ENCODE measurements at places on chromosomes 7 and 10.

DNA sequence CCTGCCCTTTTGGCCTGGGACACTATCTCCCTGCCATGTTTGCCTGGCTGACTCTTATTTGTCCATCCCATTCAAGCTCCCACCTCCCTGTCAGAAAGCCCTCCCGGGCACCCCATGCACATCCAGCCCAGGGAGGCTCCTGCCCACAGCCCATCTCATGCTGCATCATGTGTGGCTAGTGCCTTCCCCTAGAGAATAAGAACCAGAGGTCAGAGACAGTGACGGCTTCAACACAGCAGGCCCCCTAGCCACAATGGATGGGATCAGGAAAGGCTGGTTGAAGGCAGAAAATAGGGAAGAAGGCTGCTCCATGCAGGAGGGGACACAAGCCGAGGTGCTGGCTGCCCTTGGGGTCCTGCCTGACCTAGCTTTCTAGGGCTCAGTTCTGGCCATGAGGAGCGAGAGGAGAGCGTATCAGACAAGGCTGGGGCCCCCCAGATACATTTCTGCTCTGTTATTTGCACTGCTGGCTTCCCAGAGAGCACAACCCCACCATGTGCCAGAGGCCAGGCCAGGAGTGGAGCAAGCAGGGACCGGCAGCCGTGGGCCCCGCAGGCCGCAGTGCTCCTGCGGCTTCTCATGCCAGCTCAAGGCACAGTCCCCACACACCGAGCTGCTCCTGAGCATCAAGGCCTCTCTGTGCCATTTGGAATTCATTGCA lies 161.1 kb upstream of the ZMIZ1 start:
- no peak for DNase-seq

DNA sequence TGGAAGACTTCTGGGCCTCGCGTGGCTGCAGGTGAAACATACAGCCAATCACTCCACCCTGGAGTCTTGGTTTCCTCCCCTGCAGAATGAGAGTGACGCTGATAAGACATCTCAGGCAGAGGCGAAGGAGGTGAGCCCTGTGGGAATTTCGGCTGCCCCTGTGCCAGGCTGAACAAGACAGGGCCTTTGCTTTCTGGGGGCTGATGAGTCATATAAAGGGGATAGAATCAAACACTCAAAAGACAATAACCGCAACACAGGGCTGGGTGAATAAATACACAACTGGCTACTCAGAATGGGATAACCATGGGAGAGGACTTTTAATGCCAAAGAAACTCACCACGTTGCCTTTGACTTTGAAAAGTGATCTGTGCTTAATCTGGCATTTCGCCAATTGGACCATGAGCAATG lies 143.8 kb downstream of the KCNMA1 start:
- DNase-seq, result no peak

DNA sequence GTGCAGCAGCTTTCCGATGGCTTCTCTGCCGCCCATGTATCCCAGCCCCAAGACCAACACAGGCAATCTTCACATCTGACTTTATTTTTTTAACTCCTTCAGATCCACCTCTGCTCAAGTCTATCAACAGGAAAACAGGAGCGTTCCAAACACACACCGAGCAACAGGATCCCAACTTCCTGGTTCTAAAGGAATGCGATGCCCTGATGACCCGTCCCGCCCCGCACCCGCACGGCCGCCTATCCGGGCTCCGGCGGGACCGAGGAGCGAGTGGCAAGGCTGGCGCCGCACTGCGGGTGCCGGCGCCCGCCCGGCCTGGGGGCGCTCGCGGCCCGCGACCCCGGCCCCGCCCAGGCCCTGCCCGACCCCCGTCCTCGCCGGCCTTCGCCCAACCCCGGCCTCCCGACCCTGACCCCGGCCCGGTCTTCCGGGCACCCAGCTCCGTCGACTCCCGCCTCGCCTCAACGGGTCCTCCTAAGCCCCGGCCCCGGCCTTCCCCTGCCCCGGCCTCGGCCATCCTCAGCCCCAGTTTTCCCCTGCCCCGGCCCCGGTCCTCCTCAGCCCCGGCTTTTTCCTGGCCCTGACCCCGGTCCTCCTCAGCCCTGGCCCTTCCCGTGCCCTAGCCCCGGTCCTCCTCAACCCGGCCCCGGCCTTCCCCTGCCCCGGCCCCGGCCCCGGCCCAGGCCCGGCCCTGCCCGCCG lies 730 bp downstream of the LARP4B start:
- DNase-seq, result no peak

DNA sequence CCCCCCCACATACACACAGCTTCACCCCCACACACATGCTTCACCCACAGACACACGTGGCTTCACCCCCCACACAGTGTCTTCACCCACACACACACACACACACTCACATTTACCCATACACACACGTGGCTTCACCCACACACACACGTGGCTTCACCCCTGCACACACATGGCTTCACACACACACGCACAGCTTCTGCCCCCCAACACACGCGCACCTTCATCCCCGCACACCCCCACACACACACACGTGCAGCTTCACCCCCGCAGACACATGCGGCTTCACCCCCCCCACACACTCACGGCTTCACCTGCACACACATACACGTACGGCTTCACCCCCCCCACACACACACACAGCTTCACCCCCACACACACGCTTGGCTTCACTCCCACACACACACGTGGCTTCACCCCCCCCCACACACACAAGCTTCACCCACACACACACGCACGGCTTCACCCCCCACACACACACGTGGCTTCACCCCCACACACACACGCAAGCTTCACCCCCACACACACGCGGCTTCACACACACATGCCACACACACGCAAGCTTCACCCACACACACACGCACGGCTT lies 82.4 kb downstream of the NKX6-2 start:
- DNase-seq, result no peak

- no peak for DNase-seq
These were observed 26.4 kb downstream of the YAE1 start for GRCh38 chr7:39592586-39592985.

- no peak for DNase-seq
These were observed 296.5 kb upstream of the PITRM1 start for GRCh38 chr10:3468919-3469638.

DNA sequence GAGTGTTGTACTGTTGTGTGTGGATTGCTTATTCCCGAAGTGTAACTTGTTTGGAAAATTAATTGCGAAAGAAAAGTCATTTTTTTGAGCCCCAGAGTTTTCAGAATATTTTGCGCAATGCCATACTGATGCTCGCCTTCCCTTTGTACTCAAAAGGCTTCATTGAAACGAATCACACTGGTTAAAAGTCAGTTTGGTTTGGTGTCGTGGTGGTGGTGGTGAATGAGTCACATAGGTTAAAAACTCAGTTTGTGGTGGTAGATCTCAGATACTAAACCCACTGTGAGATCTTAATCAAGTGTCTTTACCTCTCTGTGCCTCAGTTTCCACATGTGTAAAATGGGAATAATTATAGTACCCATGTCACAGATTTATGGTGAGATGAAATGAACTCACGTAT lies 61.1 kb upstream of the IL6 start:
- DNase-seq, result no peak

DNA sequence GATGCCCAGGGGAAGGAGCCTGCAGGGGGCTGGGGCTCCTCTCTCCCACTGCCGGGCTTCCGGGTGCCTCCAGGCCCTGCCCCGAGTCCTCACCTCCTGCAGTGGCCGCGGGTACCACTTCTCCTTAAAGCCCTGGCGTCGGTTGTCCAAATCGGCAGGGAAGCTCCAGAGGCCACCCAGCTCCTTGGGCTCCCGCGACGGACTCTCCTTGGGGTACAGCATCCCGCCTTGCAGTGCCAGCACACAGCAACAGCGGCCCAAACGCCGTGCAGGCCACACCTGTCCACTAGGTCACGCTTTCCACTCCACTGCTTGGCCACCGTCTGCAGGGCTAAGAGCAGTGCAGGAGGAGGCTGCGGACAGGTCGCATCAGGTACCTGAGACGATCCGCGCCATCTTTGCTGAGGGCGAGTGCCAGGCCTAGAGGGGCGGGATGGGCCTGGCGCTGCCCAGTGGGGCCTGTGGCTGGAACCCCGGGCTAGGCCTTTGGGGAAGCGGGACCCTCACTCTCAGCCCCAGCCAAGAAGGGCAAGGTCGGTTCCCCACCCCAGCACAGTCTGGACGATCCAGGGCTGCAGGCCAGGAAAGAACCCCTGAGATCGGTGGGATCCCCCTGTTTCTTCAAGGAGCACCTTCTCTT lies 47.7 kb upstream of the ZNF479 start:
- DNase-seq, result no peak

GRCh38 chr10:124624466-124624865 lies 119.7 kb downstream of the FAM53B start:
- DNase-seq, result no peak

- DNase-seq, result no peak
These were observed 189.5 kb downstream of the DIP2C start for GRCh38 chr10:499991-500390.

DNA sequence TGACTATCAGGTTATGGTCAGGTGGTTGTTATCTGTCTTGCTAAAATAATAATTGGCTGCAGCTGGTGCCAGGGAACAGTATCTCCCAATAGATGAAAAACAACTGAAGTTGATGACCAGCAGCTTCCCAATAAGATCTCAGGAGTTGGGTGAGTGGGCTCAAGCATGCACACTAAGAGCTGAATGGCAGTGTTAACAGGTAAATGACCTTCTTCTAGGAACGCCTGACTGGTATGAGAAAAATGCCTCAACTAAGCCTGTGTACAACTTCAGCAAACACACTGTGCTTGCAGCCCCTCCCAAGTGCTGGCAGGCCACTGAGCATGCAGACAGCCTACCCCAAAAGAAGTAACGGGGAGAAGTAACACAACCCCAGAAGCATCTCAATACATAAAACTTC lies 636.9 kb downstream of the ACTR3B start:
- DNase-seq, result no peak

DNA sequence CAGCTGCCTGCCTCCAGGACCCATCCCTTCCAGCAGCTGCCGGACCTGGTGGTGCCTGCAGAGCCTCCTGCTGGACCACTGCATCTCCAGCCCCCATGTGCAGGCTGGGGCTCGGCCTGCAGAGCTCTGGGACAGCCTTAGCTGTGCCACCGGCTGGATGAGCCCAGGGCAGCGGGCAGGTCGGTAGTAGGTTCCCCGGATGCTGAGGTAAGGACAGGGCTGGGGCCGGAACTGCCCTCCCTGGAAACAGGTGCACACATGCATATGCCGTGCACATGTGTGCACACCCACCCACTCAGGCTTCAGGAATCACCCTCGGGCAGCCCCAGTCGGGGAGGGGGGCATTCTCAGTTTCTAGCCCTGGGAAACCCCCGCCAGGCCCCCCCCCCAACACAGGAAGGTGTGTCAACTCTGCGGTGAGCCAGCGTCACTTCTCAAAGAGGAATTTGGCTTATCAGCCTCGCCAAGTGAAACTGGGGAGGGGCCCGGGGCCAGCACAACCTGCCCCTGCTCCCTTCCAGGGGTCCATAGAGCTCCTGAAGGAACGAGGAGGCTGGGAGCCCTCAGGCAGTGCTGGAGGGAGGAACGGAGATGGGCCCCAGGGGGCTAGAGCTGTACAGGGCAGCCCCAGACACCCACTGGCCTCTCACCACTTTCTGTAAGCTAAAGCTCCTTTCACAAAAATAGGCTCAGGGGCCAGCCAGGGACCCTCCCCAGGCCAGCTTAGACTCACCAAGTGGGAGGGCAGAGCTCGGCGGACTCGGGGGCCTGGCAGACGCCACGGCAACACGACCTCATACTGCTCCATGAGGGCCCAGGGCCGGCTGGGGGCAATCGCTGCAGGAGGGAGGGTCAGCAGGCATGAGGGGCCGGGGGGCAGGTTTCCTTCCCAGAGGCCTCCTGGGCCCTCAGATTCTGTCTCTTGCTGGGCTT lies 1.7 kb downstream of the ADAM8 start:
- DNase-seq, result no peak

DNA sequence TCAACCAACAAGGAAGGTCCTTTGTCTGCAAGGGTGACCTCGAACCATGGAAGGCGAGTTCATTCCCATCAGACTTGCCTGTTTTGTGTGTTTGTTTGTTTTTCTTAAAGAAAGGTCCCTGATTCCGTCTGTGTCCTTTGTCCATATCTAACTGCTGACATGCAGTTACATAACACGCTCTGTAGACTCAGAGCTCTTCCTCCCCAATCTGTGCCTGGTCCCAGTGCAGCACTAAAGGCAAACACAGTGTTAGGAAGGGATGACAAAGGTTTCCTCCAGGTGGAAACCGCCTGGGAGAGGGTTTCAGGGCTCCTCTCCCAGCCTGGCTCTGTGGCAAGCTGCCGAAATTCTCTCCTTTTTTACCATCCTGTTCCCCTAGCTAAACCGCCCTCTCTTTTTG lies 13.4 kb downstream of the JCAD start:
- no peak for DNase-seq

DNA sequence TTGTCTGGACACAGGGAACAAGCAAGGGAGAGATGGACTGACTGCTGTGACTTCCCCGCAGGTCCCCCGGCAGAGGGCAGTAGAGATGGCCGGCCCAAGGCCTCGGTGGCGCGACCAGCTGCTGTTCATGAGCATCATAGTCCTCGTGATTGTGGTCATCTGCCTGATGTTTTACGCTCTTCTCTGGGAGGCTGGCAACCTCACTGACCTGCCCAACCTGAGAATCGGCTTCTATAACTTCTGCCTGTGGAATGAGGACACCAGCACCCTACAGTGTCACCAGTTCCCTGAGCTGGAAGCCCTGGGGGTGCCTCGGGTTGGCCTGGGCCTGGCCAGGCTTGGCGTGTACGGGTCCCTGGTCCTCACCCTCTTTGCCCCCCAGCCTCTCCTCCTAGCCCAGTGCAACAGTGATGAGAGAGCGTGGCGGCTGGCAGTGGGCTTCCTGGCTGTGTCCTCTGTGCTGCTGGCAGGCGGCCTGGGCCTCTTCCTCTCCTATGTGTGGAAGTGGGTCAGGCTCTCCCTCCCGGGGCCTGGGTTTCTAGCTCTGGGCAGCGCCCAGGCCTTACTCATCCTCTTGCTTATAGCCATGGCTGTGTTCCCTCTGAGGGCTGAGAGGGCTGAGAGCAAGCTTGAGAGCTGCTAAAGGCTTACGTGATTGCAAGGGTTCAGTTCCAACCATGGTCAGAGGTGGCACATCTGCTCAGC lies 6.0 kb downstream of the CYREN start:
- no peak for DNase-seq

DNA sequence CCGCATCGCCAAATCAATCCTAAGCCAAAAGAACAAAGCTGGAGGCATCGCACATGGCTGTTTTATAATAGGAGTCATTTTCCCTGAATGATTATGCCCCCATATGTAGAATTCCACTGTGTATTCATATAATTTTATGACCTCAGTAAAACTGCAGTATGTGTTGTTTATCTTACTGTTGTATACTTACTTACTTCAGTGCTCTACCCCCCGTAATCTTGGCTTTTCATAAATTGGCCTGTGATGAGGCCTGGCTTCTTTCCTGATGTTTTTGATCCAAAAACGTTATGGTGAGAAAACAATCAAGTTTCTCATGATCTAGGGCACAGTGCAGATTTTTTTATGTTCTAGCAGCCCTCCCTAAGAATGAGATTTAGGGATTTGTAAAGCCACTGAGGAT lies 306.4 kb upstream of the FZD1 start:
- DNase-seq, result no peak

GRCh38 chr10:84214612-84215235 lies 10.6 kb downstream of the LRIT2 start:
- no peak for DNase-seq

DNA sequence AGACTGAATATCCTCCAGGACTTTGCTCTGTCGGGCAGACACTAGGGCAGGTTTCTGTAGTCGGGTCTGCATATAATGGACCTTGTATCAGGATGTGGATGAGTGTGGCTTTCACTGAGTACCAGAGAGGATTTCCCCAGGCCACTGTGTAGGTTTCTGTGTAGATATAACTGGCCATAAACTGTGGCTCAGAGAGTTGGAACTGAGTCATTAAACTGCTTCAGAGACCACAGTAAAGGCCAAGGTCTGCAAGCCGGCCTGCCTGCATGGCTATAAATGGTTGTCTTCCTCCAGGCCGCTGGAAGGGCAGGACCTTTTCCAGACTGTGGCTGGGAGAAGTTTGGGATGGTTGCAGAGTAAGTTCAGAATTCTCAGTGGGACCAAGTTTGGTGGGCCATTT lies 16.9 kb downstream of the ZNF92 start:
- no peak for DNase-seq
